ENCODE measurements at places on chromosomes 6 and 20.

DNA sequence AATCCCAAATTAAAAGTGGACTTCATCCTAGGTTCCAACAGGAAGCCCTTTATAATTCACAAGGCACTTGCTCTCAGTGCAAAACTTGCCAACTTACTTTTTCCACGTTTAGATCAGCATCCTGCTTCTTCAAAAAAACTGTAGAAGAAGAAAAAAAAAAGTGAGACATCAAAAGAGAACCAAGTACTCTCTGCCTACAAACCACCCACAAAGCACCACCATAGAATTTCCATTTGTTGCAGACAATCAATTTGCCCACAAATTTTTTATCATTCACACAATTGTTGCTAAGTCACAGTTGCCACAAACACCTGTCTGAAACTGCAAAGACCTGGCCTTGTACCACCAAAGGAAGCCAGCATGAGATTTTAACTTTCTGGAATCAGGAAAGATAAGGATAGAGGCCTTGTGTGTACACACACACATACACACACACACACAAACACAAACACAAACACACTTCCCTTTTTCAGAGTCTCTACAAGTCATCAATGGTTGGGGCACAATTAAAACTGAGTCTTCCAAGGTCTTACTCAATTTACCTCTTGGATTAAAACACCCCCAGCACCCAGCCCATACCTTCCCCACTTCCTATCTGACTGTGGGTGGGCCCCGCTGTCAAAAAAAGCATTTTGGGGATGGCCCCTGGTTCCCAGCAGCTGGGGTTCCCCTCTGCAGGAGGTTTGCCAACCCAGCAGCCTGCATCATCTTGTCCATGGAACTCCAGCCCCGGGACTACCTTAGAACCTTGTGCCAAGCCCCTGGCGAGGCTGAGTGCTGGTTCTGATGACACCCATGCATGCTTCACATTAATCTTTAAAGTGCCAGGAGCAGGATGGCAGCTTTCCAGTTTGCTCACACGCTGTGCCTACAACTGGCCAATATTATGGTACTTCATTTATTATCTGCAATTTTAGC lies 26.5 kb downstream of the FYN start:
- DNase-seq: no peak

DNA sequence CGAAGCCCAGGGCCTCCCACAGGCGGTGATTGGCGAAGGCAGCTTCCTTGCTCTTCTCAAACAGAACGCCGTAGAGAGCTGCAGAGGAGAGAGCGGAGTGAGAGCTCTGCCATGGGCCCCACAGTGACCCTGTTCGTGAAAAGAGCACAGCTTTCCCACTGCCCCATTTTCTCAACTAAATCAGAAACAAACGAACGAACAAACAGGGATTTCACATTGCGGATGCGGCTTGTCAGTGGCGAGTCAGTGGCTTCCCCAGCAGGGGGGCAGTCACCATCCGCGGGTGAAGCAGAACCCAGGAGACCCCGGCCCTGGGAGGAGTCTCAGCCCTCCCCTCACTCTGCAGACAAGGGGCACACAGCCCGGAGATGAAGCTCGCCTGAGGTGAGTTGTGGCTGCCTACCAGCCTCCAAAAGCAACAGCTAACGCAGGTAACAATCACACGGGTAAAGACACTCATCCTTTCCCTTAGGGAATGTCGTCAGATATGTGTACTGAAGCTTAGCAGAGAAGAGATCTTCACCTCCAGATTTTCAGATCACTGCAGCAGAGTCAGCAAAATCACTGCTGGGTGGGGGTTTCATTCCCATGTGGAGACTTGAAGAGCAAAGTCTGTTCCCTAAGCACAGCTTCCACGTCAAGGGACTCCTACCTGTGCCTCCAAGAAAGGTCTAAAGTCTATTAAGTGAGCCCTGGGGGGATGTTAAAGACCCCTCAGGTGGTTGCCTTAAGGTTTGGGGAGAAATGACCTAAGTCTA lies 51.2 kb upstream of the GPR31 start:
- DNase-seq: no peak

DNA sequence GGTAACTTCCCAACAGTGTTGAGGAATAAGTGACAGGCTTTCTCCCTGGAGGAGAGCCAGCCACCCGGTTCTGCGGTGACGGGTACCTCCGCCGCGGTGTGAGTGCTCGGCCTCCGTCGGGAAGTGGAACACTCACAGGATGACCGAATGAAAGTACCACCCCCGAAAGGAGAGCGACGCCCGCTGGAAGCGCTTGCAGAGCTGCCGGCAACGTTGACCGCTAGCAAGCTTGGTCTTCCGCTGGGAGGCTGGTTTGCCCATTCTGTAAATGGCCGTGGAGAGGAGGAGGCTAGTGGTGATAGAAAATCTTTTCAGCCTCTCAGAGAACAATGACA lies 614 bp upstream of the TMEM242 start:
- peak; percentile 68 for DNase-seq

GRCh38 chr6:165245287-165245686 lies 64.1 kb downstream of the C6orf118 start:
- no peak for DNase-seq

GRCh38 chr6:139550361-139550760 lies 175.9 kb upstream of the CITED2 start:
- DNase-seq: no peak

GRCh38 chr6:92111386-92111785 lies 1308.0 kb downstream of the EPHA7 start:
- DNase-seq: no peak

DNA sequence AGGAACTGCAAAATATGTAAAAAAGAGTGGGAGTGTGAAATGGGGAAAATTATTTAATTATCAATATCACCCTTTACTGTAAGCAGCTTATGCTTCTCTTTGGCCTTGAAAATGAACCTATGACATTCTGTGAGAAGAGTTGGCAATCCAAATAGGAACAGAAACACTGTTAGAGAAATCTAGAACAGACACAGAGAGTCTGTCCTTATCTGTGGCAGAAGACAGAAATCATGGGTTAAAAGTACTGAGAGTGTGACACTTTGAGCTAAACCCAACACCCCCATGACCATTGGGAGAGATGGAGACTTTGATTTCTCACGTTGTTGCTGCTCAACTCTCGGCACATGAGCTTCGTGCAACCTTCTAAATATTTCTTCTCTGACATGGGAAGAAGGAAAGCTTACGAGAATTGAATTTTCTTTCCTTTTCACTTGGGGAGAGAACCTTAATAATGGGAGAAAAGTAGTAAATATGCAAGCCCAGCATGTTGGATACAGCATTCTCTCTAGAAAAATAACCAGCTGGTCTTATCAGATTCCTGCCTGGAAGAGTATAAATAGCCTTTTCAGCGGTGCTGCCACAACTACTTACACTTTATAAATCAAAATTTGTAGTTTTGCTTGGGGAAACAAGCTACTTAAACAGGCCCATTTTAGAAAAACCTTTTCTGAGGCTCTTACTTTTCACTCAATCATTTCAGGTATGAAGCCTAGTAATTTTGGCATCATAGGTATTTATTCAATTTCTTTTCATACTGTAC lies 49.4 kb upstream of the NOX3 start:
- DNase-seq: no peak

- no peak for DNase-seq
Measured at GRCh38 chr6:107763946-107764345, 60.2 kb downstream of the SCML4 start.

DNA sequence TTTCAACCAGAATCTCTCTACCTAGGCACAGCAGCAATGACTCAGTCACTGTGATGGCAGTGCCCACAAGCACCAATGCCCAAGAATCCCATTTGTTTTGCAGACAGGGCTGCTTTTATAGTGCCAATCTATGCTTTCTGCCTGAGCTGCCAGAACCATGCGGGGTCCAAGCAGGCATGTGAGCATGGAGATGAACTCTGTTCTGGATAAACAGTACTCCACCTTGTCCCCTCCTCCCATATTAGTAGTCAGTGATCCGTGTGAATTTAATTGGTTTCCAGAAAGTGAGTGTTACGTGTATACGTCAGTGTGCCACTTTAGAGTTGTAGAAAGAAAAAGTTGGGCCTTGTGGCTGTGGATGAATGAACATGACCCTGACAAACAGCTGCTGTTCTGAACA lies 79.4 kb downstream of the SASH1 start:
- no peak for DNase-seq

GRCh38 chr20:58880441-58880840 lies 27.9 kb downstream of the GNAS start:
- no peak for DNase-seq

GRCh38 chr20:57708694-57709673 lies 831 bp downstream of the PMEPA1 start:
- DNase-seq: no peak

GRCh38 chr6:129661536-129662405 lies 48.2 kb downstream of the ARHGAP18 start:
- no peak for DNase-seq

- DNase-seq: no peak
Measured at GRCh38 chr6:127456465-127456864, 2.7 kb downstream of the KIAA0408 start.

DNA sequence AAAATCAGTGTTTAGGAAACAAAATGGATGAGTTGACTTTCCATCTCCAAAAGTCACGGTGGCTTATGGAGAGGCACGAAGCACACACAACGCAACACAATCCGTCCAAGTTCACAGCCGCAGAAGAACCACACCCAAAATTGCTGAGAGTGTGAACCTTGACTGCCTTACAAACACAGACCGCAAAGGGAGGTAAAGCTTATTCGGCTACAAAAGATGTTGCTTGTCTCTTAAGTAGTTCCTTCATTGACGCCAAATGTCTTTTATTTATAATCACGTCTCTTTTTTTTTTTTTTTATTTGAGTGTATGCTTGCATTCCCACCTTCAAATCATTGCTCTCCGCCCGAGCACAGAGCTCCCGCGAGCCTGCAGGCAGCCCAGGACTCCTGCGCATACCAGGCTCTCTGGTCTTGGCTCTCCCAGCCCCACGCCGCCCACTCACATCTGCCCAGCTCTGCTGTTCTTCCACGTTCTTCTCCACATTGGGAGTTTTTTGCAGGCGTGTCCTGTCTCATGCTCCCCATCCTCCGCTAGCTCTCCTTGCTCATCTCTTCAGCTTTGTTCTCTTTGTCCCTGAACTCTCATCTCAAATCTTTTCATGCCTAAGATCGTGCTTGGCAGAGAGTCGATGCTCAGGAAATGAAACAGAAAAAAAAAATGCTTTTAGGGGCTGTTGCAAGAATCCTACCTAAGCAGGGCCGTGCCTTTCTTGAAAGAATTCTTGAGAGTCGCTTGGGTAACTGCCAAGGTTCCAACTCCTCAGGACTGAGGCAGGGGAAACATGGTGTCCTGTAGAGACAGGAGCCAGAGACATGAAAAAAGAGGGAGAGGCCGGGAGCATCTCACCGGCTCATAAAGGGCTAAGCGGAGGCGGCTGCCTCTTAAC lies 25.8 kb downstream of the LY86 start:
- no peak for DNase-seq

DNA sequence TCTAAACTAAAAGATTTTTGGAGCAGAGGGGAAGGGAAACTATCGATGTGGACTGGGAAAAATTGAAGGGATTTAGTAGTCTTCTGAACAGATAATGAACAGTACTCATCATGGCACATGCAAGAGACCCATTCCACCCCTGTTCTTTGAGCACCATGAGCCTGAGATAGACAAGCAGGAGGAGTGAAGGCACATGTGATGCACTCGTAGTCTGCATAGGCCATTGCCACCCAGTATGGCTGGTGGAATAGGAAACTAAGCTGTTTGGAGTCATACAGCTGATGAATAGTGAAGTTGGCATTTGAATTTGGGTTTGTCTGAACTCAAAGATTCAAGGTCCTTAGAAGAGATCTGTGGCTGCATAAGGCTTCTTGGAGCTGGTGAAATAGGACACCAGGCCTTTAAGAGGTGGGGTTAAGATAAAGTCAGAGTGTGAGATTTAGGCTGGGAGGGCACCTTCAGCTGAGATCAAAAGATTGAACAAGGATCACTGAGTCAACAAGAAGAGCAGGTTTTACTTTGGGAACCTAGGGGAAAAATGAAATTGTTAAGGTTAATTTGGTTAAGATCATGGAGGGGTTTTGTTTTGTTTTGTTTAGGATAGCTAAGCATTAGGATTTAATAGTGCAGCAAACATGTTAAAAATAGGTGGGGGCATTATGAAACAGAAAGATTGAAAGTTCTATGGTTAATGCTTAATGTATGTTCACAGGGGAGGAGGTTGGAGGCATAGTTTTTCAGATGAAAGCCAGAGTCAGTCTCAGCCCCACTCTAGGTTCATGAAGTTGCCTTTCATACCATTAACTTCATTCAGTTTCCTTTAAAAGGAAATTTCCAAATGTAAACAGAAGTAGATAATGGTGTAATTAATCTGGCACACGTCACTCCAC lies 148.8 kb downstream of the ARID1B start:
- no peak for DNase-seq

GRCh38 chr6:116217069-116217468 lies 36.8 kb downstream of the TSPYL4 start:
- DNase-seq: no peak

- DNase-seq: no peak
Measured at GRCh38 chr6:102759415-102759814, 1365.9 kb downstream of the GRIK2 start.

- no peak for DNase-seq
Measured at GRCh38 chr6:85436939-85437495, 12.9 kb upstream of the NT5E start.

DNA sequence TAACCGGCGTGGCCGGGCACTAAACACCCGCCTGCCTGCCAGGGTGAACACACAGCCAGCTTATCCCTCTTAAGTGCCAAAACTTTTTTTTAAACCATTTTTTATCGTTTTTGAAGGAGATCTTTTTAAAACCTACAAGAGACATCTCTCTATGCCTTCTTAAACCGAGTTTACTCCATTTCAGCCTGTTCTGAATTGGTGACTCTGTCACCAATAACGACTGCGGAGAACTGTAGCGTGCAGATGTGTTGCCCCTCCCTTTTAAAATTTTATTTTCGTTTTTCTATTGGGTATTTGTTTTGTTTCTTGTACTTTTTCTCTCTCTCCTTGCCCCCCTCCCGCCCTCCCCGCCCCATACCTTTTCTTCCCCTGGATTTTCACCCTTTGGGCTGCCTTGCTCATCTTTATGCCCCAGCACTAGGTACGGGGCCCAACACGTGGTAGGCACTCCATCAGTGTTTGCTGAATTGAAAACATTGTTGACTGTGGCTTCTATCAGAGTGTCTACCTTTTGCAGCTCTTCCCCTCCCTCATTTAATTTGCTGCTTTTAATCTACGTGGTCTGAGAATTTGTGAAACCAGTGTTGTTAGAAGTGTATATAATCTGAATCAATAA lies 1.5 kb downstream of the ZCCHC3 start:
- DNase-seq: no peak

- no peak for DNase-seq
Measured at GRCh38 chr6:43671801-43672690, 15.5 kb downstream of the MRPS18A start.

- no peak for DNase-seq
Measured at GRCh38 chr6:170137176-170137891, 153.5 kb downstream of the DLL1 start.

DNA sequence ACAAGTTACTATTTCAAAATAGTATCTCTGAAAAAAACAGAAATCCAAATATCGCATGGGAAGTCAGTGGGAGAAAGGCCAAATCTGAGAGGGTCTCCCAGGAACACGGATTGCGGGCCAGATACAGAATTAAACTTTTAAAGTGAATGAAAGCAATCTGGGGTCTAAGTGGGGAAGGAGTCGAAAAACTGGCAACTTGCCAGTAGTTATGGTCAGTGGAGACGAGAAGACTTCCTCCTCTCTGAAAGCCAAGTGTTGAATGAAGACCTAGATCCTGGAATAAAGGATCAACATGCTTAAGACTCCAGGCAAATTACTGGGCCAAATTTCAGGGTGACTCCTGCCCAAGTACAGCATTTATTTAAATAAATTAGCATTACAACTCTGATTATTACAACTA lies 123.6 kb downstream of the BFSP1 start:
- DNase-seq: no peak

- DNase-seq: no peak
Measured at GRCh38 chr6:42440027-42440426, 11.7 kb downstream of the TRERF1 start.

All from smooth muscle cell of the brain vasculature (primary cell).